ENCODE measurements at places on chromosomes 6 and 20. TPM values are rescaled to one million over a fixed set of nuclear protein-coding genes. Genes with fewer than 3 reads are reported as not detected.

DNA sequence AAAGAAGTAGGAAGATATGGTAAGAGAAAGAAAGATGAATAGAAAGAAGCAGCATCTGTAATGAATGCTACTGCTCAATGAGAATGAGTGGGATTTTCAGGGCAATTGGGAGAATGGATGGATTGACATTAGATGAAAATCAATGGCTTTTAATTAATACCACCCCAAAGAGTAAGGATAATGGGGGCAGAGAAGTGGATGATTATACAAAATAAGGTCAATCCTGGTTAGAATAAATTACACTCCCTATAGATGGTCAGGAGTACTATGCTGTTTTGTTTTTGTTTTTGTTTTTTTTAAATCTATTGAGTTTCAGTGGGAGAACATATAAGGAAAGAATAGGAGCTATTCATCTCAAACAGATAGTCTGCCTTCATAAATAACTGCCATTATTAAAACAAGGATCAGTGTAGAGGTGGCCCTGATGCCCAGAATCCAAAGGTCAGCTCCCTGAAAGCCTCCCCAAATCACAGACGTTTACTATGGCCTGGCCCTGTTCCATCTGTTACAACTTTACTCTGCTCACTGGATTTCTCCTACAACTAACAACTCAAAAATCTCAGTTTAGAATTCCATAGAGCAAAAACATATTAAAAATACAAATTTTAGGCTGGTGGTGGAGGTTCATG is 535.4 kb upstream of the NRSN1 start:
- no peak for DNase-seq

GRCh38 chr6:26158581-26159356 is 71.5 kb downstream of the HFE start:
- peak; percentile 84 for DNase-seq

GRCh38 chr6:53322188-53323029 is 26.3 kb downstream of the ELOVL5 start:
- no peak for DNase-seq

GRCh38 chr6:23176883-23177282 is 607.5 kb downstream of the HDGFL1 start:
- DNase-seq, result no peak

GRCh38 chr6:14934013-14934412 is 311.9 kb upstream of the JARID2 start:
- DNase-seq, result no peak

- no peak for DNase-seq
Measured at GRCh38 chr6:25054469-25054868, 118.7 kb upstream of the RIPOR2 start.

DNA sequence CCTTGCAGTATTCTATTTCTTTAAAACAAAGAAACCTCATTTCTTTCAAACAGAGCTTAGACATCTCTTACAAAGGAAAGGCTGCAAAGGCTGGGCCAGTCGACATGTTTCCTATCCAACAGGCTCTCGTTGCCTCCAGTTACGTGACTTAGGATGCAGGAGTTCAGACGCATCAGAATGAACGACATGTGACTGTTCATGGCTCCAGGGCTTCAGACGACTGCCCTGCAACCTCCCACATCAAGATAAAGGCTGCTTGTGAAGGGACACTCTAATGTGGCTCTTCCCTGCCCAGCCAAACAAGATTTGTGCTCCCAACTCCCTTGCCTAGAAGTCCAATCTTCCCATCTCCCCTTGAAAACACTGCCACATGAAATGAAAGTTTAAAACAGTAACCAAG is 14.3 kb upstream of the NEDD9 start:
- no peak for DNase-seq

Gene FOXQ1
- 6.0 TPM for polyA plus RNA-seq

Gene BPI
- polyA plus RNA-seq, result 1.5 TPM

All from kidney (tissue), 22 donors.